ENCODE measurements at places on chromosomes 3 and 15.

- no peak for DNase-seq
These were observed 278.6 kb upstream of the TLE3 start for GRCh38 chr15:70376031-70376928.

- DNase-seq, result no peak
These were observed 22.3 kb downstream of the MLH1 start for GRCh38 chr3:37015642-37016041.

DNA sequence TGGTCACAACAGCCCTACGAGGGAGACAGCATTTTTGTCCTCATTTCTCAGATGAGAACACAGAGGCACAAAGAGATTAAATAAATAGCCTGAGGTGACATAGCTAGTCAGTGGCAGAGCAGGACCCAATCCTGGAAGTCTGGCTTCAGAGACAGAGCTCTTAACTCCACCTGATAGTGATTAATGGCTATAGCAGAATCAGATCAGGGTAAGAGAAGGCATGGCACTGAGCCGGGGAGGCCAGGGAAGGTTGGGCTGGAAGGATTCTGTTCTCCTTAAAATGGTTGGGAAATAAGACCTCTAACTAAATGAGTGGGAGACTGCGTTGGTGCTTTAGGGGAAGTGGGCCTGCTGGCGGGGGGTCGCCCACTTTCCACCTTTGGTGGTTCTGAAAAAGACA is 104.5 kb downstream of the VGLL4 start:
- DNase-seq, result no peak

GRCh38 chr15:101718896-101719295 is 5.4 kb downstream of the TARS3 start:
- no peak for DNase-seq

- DNase-seq, result no peak
These were observed 85.7 kb downstream of the MSL2 start for GRCh38 chr3:136110481-136110880.

- peak; percentile 2 for DNase-seq
These were observed 38.3 kb downstream of the ANO10 start for GRCh38 chr3:43583481-43583880.

Data from NB4 (cell line).